Heart left ventricle (tissue), 16 donors: ENCODE measurements at places on chromosomes 12 and 14. TPM values are rescaled to one million over a fixed set of nuclear protein-coding genes. Genes with fewer than 3 reads are reported as not detected.

The TSPAN11 gene
- total RNA-seq = 4.2 TPM

The OTUB2 gene
- 0.56 TPM for total RNA-seq

DNA sequence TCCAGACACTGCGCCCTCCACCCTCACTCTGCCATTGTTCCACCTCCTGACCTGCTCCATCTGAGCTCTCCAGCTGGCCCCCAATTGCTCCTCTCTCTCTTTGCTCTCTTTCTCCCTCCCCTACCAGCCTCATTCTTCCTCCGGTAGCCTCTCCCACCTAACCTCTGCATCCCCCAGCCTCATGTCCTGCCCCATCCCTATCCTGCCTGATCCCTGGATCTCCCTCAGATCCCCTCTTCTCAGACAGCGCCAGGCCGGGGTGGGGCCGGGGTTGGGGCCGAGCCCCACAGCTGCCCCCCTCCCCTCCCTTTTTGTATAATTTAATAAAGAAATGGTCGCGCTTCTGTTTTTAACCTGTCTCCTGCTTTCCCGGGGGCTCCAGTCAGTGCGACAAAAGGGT is 1.7 kb upstream of the LAG3 start:
- DNase-seq = no peak

- no peak for DNase-seq
Measured at GRCh38 chr12:55746174-55746912, 3.4 kb downstream of the GDF11 start.

DNA sequence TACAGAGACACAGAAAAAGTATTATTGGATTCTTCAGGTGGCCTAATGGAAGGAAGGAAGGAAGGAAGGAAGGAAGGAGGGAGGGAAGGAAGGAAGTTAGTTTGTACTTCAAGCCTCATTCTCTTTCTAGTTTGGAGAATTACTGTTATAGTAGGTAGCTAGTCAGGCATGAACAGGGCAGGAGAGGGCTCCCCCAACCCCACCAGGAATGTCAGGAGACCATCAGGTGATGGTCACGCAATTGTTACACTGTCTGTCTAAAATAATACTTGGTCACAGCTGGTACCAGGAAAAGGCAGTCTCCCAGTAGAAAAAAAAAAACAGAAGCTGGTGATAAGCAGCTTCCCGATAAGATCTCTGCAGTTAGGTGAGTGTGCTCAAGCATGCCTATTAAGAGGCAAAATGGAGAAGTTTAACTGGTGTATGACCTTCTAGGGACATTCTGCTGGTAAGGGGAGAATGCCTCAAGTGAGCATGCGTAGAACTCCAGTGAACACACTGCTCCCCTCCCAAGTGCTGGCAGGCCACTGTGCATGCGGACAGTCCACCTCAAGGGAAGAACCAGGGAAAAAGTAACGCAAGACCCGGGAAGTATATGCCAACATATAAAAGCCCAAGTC is 358.4 kb upstream of the SOX5 start:
- DNase-seq = no peak

The NEUROD4 gene
- total RNA-seq = not detected

DNA sequence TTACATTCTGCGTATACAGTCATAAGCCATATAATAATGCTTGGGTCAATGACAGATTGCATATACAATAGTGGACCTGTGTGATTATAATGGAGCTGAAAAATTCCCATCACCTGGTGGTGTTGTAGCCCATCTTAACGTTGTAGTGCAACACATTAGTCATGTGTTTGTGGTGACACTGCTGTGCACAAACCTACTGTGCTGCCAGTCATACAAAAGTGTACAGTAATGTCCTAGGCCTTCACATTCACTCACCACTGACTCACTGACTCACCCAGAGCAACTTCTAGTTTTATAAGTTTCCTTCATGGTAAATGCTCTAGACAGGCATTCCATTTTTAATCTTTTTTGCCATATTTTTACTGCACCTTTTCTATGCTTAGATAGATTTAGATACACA is 194.8 kb upstream of the SEL1L start:
- no peak for DNase-seq

The COA8 gene
- 31.5 TPM for total RNA-seq

GRCh38 chr12:49197256-49197655 is 8.4 kb upstream of the TUBA1A start:
- DNase-seq = no peak

The MUCL1 gene
- total RNA-seq = not detected

GRCh38 chr12:32828552-32828951 is 68.0 kb downstream of the PKP2 start:
- no peak for DNase-seq

The RND1 gene
- 0.52 TPM for total RNA-seq

- no peak for DNase-seq
Measured at GRCh38 chr12:22130671-22131070, 84.7 kb downstream of the CMAS start.

DNA sequence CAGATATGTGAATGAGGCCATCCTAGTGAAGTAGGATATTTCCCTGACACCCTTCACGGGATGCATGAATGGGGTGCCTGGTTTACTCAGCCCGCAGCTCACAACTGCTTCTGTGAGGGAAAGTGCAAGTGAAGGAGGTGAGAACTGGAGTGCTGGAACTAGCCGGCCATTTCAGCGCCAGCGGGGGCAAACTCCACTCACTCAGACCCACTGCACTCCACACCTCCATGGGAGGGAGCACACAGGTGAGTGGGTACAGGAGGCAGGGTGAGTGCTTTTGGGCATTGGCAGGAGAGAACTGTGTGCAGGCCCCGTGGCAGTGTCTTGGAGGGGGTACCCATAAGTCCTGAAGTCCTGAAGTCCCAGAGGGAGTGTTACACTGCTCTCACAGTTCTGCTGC is 1008.4 kb downstream of the SLC6A15 start:
- DNase-seq = no peak

The RTL1 gene
- not detected for total RNA-seq

The NGB gene
- not detected for total RNA-seq

- no peak for DNase-seq
Measured at GRCh38 chr12:87280356-87280755, 748.8 kb downstream of the C12orf50 start.

DNA sequence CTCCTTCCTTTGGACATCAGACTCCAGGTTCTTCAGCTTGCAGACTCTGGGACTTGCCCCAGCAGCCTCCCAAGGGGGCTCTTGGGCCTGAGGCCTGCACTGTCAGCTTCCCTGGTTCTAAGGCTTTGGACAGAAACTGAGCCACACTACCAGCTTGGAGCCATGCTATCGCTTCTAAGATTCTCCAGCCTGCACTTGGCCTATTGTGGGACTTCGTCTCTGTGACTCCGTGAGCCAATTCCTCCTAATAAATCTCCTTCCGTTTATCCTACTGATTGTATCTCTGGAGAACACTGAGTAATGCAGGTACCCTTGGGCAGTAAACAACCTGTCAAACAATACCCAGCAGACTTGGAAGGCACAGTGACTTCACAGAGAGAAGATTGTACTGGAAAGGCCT is 24.9 kb upstream of the RHOJ start:
- no peak for DNase-seq

GRCh38 chr14:56149151-56149550 is 30.9 kb downstream of the PELI2 start:
- no peak for DNase-seq

DNA sequence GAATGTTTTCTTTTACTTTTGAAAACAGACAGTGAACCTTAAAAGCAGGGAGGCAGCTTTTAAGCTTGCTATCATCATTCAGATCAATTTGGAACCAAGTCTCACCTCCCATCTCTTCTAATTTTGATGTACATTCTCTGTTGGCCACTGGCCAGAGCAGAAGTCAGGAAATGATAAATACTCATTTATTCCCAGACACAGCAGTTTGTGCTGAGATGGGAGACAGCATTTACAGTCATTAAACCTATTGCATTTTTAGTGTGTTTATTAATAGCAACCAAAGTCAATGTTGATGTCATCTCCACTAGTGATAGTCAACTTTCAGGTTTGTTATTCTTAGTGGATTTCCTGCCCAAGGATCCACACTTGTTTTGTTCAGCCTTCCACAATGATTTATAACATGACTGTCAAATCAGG is 320.0 kb upstream of the ATP2B1 start:
- no peak for DNase-seq

- no peak for DNase-seq
Measured at GRCh38 chr14:95829321-95829720, 47.3 kb upstream of the TUNAR start.

The KCNC2 gene
- not detected for total RNA-seq

The SMIM41 gene
- not detected for total RNA-seq

DNA sequence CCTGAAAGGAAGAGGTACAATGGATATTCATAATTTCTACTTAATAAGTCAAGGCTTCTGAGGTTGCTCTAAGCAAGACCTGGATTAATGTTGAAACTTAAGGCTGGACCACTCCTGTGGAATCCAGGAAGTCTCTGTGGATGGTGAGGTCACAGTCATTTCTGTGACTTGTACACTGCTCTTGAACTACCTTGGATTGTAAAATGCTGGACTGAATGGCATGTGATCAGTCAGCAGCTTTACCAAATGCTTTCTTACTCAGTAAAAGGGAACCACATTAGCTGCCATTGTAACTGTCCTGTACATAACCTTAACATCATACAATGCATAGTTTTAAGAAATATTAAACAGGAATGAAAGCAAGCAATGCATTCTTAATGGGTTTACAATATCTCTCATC is 182.9 kb downstream of the NOVA1 start:
- no peak for DNase-seq

GRCh38 chr12:97375310-97375709 is 87.3 kb upstream of the RMST start:
- DNase-seq = no peak

The PELI2 gene
- total RNA-seq = 1.3 TPM

- no peak for DNase-seq
Measured at GRCh38 chr14:75373616-75374015, 54.2 kb upstream of the JDP2 start.
